ENCODE measurements at places on chromosomes 3 and 15.

- no peak for DNase-seq
Observed at GRCh38 chr15:42274702-42274989, 1.4 kb upstream of the TMEM87A start.

GRCh38 chr3:118478706-118479276 is 555.9 kb downstream of the IGSF11 start:
- peak; percentile 69 for DNase-seq

GRCh38 chr15:48006031-48006511 is 114.7 kb upstream of the SLC24A5 start:
- no peak for DNase-seq

DNA sequence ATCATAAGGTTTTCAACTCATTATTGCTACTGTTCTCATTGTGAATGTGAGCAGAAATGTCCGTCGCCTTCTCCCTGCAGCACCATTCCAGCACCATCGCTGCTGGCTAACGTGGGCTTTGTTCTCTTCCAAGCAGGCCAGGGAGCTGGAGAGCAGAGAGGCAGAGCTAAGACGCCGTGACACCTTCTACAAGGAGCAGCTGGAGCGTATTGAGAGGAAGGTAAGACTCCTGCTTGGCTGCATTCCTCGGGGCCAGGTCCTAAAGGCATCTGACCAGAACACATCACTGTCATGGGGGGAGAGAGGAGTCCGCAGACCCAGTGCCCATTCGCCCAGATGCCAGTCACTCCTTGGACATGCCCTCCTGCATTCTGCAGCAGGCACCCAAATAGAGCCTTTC is 130.4 kb upstream of the PLXNA1 start:
- DNase-seq, result no peak

DNA sequence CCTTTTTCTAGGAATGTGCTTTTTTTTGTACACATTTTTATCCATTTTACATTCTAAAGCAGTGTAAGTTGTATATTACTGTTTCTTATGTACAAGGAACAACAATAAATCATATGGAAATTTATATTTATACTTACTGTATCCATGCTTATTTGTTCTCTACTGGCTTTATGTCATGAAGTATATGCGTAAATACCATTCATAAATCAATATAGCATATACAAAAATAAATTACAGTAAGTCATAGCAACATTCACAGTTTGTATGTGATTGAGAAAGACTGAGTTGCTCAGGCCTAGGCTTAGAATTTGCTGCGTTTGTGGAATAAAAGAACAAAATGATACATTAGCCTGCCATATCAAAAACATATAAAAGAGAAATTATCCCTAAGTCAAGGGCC is 16.5 kb downstream of the THBS1 start:
- peak; percentile 59 for DNase-seq

GRCh38 chr3:152438181-152438580 is 169.5 kb downstream of the MBNL1 start:
- DNase-seq, result no peak

DNA sequence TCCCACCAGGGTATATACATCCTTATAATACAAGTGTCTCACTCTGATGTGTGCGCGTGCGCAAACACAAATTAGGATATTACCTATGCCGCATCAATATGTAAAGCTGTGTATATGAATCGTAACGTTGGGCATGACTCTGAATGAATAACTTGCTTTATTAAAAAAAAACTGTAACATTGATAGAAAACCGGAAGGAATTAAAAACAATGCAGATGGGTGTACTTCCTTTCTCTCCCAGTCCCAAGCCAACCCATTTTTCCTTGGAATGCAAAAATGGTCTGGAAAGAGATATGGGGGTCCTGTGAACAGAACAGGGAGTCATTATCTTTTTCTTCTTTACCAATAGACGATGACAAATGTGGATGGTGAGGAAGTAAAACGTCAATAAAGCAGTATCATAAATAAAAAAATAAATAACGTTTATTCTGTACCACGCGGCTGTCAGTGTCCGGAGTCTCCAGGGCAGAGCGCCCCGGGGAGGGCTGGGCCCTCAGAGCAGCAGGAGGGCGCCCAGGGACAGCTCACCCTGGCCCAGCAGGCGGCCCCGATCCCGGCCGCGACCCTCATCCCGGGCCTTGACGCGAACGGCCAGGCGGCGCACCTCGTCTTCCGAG is 1.6 kb downstream of the C2CD4B start:
- DNase-seq, result no peak

GRCh38 chr3:17021614-17022013 is 136.9 kb downstream of the PLCL2 start:
- no peak for DNase-seq

- no peak for DNase-seq
Observed at GRCh38 chr3:53708001-53708621, 138.1 kb downstream of the CHDH start.

DNA sequence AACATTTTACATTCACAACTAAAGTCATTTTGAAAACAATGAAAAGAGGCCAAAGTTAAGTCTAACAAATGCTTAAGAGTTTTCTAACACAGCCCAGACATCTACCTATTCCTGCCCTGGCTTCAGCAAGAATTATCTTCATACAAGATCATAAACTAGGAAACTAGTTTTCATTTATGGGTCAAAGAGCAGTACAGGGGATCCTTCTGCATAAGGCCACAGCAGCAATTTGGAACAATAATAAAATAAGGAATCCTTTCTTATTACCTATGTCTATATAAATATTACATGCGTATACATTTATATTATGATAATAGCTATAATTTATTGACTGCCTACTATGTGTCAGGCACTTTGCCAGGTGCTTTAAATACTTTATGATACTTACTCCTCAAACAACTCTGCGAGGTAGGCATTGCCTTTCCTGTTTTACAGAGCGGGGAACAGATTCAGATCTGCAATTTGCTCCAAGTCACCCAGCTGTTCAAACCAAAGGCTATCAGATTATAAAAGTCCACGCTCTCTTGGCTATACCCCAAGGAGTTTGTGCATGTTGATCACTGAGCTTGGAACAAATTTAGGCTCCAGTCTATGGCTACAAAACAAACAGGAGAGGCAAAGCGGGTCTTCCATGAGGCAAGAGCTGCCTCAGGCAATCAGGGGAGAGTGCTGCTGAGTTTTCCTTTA is 196.4 kb downstream of the RORA start:
- no peak for DNase-seq

DNA sequence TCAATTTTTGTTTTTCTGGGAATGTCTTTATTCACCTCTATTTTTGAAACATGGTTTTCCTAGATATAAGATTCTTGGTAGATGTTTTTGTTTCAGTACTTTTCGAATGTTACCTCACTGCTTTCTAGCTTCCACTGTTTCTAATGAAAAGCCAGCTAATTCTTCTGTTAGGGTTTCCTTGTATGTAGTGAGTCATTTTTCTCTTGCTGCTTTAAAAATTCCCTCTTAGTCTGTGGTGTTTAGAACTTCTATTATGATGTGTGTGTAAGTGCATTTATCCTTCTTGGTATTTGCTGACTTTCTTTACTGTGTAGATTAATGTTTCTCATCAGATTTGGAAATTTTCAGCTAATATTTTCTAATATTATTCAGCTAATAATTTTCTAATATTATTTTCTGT is 151.1 kb upstream of the OSTN start:
- DNase-seq, result peak; percentile 5

- no peak for DNase-seq
Observed at GRCh38 chr3:14672588-14672987, 2.4 kb upstream of the C3orf20 start.

DNA sequence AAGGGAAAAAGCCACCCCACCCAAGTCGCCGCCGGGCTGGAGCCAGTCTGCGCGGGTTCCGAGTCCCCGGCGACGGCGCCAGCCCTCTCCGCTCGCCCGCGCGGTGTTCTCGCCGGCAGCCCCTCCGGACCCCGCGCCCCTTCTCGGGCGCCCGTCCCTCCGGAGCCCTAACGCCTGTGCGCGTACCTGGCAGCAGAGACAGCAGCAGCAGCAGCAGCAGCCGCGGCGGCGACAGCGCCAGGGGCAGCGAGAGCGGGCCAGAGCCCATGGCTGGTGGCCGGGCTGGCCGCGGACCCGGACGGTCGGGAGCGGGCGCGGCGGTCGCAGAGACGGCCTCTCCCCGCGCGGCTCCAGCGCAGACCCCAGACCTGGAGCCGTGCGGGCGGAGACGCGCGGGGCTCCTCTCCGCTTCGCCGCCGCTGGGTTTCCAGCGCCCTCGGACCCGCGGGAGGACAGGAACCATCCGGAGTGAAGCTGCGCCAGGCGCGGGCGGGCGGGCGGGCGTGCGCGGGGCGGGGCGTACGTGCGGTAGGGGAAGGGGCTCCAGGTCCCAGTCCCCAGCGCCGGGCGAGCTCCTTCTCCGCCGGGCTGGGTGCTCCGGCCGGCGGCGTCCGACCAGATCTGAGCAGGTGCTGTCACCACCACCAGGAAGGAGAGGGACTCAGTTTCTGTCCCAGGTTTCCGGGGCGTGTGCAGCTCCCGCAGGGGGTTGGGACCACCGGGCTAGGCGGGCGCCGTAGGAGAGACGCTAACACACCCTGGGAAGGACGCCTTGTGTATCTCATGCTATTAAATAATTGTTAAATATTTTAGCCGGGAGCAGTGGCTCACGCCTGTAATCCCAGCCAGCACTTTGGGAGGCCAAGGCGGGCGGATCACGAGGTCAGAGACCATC is at the start of gene CHRNA3:
CHRNA3 (minus strand) TSS at position 470 of the 895 bp plus-strand sequence; CDS start at position 268, 202 bp downstream.
- no peak for DNase-seq

DNA sequence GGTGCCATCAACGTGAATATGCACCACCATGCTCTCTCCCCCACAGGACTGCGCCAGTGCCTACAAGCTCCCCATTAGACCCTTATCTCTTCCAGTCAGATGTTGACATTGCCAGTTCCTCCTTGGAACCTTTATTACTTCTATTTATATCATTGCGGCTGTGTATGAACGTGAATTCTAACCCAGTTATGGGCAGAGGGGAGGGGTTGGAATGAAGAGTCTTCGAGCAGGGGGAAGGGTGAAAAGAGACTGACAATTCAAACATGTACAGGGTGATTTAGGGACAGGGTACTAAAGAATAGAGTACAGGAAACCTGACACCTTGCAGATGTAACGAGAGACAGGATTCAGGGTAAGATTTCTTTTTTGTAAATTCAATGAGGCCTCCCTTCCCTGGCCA is 41.8 kb upstream of the ST6GAL1 start:
- no peak for DNase-seq

GRCh38 chr15:39447346-39447745 is 133.5 kb upstream of the THBS1 start:
- DNase-seq, result no peak

DNA sequence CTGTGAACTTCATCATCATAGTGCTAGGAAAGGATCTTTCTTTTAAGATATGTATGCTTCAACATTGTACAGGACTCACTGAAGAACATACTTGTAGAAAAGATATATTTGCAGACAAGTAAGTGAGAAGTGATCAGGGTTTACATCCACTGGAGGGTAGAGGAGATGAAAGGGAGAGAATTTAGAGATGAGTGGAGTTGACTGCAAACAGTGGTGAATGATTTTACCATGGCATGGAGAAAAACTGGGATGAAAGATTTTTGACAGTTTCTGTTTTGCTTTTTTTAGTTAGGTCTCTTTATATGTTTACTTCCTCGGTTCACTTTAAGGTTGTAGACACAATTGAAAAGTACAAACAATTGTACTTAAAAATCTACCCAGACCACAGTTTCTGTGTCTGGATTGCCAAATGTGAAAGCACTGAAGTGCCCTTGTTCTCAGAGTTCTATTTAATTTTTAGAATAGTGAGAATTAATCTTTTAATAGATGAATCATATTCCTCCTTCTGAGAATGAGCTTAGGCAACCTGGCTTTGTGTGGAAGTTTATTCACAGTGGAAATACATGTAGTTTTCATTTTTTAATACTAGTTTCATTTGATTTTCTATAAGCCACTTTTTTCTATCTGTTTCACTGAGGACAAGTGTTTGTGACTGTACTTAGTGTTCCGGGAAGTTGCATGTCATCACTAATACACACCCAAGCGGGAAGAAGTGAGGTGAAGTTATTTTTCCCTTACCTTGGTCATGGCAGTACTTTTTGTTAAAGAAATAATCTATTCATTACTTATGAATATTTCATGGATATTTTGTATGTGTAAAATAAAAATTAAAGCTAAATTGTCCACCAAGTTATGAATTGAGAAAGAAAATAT is 1.8 kb upstream of the GPR171 start:
- no peak for DNase-seq

DNA sequence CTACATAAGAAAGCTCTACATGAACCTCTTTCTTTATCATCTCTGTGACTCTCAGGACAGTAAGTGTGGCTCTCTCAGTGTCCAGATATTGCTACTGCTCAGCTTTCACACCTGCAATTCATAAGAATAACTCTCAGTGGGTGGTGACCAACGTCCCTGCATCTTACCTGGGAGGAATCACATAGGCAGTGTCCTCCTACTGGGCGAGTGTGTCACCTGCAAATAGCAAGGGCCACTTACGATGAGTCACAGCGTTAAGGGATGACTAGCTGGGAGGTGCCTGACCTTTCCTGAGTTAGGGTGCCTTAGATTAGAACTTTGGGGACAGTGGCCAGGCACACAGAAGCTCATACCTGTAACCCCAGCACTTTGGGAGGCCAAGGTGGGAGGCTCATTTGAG is 90.8 kb upstream of the C3orf80 start:
- no peak for DNase-seq

DNA sequence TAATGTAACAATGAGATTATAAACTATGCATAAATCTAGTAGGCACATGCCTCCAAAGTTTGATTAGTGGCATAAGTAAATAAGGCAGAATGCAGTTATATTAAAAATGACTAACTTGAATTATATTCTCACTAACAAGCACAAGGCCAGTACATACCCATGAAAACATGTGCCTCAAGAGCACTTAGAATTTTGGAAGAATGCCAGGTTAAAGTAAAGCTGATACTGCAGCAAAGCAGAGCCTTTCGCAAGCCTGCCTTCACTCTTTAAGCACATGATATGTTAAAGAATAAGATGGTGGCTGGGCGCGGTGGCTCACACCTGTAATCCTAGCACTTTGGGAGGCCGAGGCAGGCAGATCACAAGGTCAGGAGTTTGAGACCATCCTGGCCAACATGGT is 49.0 kb downstream of the KBTBD12 start:
- DNase-seq, result peak; percentile 84

- no peak for DNase-seq
Observed at GRCh38 chr15:57571725-57572124, 20.0 kb upstream of the MYZAP start.

DNA sequence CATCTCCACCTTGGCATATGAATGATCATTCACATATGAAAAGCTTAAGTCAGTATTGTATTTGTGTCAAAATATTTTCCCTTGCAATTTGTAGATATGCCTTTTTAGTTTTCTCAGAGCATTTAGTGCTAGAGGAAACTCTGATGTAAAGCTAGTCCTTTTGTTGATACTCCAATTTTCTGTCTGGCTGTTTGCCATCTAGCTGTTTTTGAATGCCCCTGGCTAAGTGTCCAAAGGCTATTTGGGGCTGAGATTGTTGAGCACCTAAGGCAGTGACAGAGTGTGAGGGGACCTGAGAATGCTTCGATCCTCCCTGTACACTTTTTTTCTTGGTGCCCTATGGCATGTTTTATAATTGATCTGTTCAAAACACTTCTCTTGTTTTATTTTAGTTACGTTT is 3.1 kb downstream of the SLC51B start:
- no peak for DNase-seq

GRCh38 chr15:35379972-35380371 is 166.0 kb downstream of the DPH6 start:
- DNase-seq, result peak; percentile 41

GRCh38 chr15:74300057-74300795 is 64.1 kb downstream of the CCDC33 start:
- no peak for DNase-seq

All from bronchial epithelial cell (primary cell).